ENCODE measurements at places on chromosomes 13 and 19.

- DNase-seq, result no peak
Measured at GRCh38 chr19:17357724-17358123, 19.4 kb downstream of the PLVAP start.

DNA sequence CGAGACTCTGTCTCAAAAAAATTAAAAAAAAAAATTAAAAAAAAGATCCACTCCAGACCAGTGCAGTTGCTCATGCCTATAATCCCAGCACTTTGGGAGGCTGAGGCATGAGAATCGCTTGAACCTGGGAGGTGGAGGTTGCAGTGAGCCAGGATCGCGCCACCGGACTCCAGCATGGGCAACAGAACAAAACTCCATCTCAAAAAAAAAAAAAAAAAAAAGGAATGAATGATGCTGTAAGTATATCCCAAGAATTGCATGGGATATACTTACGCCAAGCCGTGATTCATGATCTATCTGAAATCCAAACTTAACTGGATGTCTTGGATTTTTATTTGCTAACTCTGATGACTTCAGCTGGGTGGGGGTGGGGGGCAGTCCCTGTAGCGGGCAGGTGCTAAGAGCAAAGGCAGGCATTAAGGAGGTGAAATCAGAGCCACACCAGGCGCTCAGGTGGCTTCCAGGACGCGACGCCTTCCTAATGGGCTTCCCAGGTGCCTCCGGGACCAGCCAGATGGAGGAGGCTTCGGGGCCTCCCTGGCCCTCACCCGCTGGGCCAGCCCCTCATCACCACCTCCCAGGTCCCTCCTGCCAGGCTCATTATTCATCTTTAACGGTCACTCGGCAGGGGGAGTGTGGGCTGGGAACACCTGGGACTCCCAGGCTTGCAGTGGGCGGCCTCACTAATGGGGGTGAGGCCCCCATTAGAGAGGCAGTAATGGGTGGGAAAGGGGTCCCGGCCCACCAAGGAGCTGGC is 11.4 kb upstream of the FUT5 start:
- DNase-seq, result no peak

- no peak for DNase-seq
Measured at GRCh38 chr13:51663973-51664957, 80.0 kb downstream of the WDFY2 start.

DNA sequence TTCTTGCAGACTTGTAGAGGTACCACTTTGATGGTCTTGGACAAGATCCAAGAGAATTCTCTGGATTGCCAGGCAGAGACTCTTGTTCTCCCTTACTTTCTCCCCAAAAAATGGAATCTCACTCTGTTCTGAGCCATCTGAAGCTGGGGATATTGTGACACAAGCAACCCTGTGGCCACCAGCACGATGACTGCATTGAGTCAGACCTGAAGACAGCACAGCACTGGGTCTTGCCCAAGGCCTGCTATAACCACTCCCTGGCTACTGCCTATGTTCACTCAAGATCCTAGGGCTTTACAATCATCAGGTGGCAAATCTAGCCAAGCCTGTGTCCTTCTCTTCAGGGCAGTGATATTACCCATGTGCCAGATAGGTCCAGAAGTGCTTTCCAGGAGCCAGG is 202.5 kb upstream of the SERP2 start:
- no peak for DNase-seq

- DNase-seq, result no peak
Measured at GRCh38 chr13:98129059-98129746, 13.7 kb upstream of the FARP1 start.

- DNase-seq, result no peak
Measured at GRCh38 chr13:51542346-51543242, 41.7 kb upstream of the WDFY2 start.

GRCh38 chr13:52949742-52950141 is 78.9 kb upstream of the OLFM4 start:
- DNase-seq, result no peak

DNA sequence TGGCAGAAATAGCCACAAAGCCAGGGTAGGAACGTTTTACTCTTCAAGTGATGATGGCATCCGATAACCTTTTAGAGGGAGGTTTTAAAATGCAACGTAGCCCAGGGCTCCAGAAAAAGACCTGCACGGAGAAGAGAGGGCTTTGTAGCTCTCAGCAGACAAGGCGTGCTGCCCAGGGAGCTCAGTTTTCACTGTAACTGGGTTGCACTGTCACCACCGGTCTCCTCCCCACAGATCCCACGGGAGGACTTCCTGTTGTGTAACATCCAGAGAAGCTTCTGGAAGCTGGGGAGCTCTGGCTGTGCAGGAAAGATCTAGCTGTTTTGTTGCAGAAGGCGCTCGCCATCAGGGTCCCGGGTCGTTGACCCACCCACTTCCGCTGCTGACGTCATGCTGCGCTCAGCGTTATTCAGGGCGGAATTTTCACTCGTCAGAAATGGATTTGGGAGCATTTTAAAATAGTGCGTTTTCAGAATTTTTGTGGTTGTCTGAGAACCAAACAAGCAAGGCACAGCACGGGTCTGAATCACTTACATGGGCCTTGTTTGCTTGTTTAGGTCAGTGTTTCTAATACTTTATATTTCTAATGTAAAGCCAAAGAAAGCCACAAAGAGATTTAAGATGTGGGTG is 50.8 kb downstream of the ATP11A start:
- no peak for DNase-seq

- DNase-seq, result no peak
Measured at GRCh38 chr13:47798906-47799305, 202.2 kb downstream of the SUCLA2 start.
